ENCODE measurements at places on chromosomes 16 and 17.

- no peak for DNase-seq
Measured at GRCh38 chr16:70692130-70692872, 6.4 kb upstream of the MTSS2 start.

- no peak for DNase-seq
Measured at GRCh38 chr16:69469807-69470561, 45.6 kb downstream of the CYB5B start.

DNA sequence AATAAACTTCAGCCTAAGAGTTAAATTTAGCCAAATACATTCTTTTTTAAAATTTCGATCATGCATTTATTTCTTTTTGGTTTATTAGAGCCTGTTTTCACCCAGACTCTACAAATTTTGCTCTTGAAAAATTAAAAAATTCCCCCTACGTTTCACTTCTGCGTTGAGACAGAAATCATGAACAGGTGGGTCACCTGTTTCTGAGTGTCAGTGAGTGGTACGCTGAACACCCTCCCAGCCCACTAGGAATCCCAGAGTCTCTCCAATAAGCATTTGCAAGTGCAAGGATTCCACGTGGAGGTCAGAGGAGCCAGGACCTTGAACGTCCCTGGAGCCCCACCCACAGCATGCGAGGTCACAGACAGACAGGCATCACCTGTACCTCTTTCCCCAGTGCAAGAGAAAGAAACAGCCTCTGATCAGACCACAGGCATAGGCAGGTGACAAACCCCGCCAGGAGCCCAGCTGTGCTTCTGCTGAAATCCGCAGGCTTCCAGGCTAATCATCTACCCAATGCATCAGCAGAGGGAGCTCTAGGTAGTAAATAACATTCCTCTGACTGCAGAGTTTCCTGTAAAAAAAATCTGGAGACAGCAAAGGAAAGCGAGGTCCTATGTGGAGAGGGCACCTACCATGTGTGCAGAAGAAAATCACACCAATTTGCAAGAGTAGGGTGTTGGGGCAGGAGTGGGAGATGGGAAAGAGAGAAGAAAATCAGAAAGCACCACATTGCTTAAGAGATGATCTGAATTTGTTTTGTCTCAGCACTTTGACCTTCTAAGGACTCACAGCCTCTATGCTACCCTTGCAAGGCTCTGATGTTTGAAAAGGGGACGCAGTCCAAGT lies 5.9 kb upstream of the XYLT1 start:
- DNase-seq = peak; percentile 71

DNA sequence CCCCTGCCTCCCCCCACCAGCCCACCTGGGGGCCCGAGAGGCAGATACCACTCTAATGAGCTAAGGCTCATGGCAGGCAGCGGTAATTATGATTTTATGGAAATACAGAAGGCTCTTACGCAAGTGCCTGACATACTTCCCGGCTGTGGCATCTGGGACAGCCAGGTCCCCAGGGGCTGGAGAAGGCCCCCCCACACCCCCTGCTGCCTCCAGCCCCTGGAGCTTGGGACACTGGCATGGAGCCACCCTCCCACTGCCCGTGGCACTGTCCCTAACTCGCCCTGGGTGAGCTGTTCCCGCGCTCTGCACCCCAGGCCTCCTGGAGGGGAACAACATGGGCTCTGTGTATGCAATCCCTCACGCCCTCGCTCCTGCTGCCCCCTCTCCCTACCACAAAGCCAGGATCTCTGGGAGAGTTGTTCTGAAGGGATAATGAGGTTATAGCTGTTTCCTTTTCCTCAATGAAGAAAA lies 5.4 kb upstream of the STAC2 start:
- no peak for DNase-seq

- no peak for DNase-seq
Measured at GRCh38 chr17:4523946-4524345, 25.3 kb downstream of the SPNS2 start.
